Neural progenitor cell (in vitro differentiated cells): ENCODE measurements at places on chromosomes 11 and 22.

- no peak for DNase-seq
These were observed 130.2 kb downstream of the CEP164 start for GRCh38 chr11:117457835-117458234.

DNA sequence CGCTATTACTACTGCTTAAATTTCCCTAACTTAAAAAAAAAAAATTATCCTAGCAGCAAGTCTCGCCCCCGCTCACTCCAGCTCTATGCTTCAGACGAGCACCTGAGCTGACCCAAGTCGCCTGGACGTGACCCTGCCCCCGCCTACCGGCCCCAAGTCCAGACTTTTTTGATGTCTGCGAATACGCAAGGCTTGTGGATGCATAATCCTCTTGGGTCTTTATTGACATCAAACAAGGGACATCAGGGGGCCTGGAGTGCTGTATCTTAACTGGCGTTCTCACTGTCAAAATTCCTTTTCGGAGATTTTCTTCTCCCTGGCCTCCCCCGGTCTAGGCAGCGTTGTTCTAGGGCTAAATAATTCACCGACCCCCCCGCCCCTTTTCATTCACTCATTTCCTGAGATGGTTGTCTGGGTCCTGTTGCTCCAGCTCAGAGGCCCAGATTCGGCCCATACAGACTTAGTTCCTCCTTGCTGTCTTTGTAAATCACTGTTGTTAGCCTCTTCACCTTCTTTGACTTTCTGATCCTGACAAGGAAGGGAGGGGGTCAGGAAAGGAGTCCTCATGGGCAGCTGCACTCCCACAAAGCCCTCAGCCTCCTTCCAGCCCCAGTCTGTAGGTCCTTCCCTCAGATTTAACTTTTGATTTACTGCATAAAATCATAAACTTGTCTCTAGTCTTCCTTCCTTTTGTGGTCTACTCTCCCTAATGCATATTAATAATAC lies 601 bp upstream of the LRP4 start:
- DNase-seq, result peak; percentile 65

DNA sequence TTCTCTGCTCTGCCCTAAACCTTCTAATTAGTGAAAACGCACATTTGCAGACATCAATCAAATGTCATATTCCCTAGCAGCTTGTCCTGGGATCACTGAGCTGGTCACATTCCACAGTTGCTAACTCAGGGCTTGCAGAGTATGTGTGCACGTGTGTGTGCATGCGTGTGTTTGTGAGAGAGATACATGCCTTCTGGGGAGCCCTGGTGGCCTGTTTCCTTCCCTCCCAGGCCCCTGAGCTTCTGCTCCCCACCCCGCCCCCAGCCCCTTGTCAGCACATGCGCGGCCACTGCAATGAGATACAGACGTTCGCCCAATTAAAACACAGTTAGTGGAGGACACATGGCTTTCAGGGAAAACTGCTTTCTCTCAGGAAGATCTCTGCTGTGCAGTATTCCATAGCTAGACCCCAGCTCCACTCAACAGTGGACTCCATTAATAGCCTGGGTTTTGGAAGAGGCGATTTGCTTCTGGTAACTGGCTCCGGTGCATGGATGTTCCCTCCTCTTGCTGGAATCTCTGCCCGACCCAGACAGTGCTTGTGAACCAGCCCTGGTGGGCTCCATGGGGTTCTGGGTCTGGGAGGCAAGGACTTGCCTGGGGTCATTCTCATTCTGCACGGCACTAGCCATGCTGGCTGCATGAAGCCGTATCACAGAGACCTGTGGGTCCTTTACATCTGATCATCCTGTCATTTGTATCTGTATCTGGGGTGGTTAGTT lies 17.7 kb downstream of the LRP5 start:
- DNase-seq, result no peak

GRCh38 chr11:61147791-61148620 lies 13.2 kb downstream of the VPS37C start:
- DNase-seq, result peak; percentile 35

GRCh38 chr11:124763156-124763947 lies 1.3 kb upstream of the ESAM start:
- DNase-seq, result peak; percentile 95

GRCh38 chr11:43392713-43393112 lies 34.0 kb downstream of the TTC17 start:
- no peak for DNase-seq

DNA sequence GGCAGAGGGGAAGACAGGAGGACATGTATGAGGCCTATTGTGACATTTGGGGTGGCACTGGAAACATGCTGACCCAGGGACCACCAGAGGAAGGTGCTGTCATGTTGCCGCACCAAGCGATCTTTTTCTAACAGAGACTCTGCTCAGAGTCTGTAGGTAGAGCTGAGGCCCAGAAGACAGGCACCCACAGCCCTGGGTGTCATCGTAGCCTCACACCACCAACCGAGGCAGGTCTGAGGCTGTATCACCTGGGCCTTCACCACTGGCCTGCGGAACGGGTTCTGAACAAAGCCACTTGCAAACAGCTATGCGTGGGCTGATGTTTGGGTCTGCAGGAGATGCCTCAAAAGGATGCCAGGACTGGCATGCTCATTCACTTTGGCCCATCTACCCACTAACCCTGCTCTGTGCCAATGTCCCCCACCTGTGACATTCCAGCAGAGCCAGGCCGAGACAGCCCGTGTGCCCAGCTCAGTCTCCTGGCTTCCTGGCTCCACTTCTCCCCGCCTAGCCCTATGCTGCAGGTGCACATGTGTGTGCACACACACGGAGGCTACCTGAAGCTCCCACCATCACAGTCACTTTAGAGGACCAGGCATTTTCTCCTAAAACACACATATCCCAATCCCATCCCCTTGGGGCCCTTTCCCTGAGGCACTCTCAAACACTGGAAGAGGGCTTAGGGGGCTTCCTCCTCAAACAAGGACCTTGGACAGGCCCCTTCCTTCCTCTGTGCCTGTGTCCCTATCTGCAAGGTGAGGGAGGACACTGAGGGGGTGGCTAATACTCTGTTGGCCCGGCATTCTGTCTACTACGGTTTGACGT lies 3.6 kb downstream of the TRIM29 start:
- no peak for DNase-seq

- DNase-seq, result peak; percentile 61
These were observed 14.2 kb downstream of the SHISAL1 start for GRCh38 chr22:44298406-44299091.

GRCh38 chr11:830295-831117 lies 2.2 kb upstream of the CD151 start:
- peak; percentile 96 for DNase-seq

DNA sequence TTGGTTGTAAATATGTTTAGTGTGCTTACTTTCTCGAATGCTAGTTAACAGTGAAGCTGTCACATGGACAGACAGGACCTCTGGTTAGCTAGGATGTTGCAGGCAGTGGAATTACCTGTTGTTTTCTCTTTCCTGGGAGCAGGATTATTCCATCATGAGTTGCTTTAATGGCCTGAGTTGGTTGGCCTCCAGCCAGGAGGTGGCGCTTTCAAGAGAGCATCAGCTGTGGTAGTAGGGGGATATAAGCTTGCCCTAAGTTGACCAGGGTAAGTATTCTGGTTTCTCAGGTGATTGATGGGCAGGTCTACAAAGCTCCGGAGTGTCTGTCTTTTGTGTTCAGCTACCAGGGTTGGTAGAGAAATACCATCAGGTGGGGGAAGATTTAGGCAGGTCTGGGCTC lies 43.5 kb downstream of the NELL1 start:
- no peak for DNase-seq

DNA sequence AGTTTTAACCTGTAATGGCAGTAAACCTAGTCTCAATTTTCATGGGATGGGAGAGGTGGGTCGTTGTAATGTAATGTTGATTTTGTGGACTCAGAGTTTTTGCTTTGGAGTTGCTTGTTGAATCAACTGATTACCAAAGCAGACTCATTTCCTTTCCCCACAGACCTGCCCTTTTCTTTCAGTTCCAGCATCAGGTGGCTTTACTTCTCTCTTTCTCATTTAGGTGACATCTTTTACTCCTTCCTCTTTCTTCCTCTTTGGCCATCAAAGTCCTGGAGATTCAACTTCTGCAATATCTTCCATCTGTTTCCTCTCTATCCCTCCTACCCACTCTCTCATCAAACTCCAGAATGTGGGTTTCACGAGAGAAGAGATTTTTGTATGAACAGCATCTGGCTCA lies 313.9 kb downstream of the TMEM135 start:
- DNase-seq, result no peak

DNA sequence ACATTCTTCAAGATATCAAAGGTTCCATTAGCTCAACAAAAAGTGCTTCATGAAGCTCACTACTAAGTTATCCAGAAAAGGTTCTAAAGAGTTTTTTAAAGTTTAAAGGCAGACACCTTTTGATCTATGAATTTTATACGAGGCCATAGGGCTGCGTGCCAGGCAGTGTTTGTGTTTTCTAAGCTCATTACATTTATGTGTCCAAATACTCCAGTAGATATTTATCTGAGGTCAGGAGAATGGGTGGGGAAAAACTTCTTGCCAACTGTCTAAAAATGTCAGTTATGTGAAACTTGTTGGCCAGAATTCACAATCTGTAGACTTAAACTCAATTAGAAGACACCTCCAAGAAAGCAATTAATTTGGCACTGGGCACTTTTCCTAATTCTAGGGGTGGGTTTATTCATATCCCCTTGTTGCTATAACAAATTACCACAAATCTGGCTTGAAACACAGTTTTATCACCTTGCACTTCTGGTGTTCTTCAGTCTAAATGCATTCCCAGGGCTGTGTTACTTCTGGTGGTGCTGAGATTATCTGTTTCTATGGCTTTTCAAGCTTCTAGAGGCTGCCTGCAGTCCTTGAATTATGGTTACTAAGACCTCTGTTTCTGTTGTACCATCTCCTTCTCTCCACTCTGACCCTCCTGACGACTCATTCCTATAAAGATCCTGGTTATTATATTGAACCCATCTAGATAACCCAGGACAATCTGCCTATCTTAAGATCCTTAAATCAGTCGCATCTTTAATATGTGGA lies 1030.4 kb upstream of the CNTN5 start:
- no peak for DNase-seq

DNA sequence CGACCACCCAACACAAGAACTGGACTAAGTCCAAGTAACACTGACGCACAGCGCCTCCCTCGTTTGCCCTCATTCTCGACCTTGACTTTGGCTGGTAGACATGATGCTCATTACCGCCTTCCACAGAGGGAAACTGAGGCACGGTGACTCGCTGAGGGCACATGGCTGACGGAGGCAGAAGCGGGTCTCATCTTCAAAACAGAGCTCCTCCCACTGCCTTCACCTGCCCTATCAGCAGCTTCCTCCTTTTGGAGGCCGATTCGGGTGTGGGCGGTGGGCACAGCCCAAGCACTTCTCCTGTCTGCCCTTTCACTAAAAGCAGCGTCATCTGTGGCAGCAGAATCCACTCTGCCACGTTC lies 2.0 kb upstream of the KMT5B start:
- DNase-seq, result no peak

DNA sequence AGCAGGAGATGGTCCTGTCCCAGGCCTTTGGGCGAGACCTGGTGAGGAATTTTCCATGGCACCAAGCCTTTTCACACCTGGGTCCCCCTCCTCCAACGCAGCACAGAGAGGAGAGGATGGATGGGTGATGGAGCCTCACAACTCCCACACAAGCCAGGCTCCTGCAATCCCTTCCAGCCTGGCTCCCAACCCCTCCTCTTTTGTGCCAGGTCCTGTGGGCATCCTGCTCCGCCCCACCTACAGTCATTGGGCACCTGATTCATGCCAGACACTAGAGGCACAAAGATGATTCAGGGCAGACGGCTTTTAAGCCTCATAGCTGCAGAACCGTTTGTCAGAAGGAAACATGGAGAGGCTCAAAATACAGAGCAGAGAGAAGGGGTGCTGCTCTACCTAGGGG lies 16.1 kb upstream of the MYRF start:
- no peak for DNase-seq

DNA sequence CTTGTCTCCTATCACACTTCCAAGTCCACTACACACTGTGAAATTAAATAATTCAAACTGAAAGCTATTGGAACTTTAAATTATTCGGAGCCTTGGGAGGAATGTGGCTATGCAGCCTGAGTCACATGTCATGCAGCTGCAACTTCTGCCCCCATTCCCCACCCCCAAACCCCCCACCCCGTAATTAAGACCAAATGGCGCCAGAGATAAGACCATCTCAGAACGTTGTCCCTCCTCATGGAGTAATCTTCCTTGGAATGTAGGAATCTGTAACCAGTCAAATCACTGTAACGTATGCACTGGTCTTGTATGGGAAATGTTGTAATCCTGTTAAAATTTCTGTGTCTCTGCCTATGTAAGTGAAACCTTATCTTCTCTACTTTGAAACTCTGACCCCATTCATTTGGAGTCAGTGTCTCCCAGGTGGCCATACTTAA lies 37.0 kb downstream of the GAB2 start:
- DNase-seq, result peak; percentile 51

DNA sequence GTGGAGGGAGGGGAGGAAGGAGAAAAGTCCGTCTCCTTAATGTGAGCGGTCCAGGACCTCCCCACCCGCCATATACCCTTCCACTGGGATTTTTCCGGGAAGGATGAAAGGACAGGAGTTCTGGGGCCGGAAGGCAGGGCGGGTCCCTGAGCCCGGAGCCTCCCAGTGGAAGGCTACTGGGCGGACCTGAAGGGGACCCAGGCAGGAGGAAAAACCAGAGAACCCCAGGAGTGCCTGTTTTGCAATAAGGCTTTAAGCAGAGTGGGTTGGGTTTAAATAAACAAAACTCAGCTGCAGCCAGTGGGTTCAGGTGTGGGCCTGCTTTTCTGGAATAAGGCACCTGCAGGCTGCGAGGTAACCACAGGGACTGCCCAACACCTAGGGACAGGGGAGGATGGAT lies 1.7 kb upstream of the CELSR1 start:
- DNase-seq, result no peak

GRCh38 chr11:107274138-107274537 lies 183.5 kb downstream of the CWF19L2 start:
- DNase-seq, result no peak

- no peak for DNase-seq
These were observed 467.7 kb upstream of the FAT3 start for GRCh38 chr11:91756829-91757480.
